Vagina (tissue), 2 donors: ENCODE measurements at places on chromosomes 5 and 9.

- DNase-seq: no peak
Observed at GRCh38 chr9:16112116-16112515, 559.3 kb downstream of the CCDC171 start.

- DNase-seq: no peak
Observed at GRCh38 chr5:639584-640213, 27.6 kb downstream of the CEP72 start.

- no peak for DNase-seq
Observed at GRCh38 chr9:11103525-11103924, 490.7 kb upstream of the PTPRD start.

GRCh38 chr9:132931178-132931735 lies 13.2 kb downstream of the TSC1 start:
- no peak for DNase-seq

DNA sequence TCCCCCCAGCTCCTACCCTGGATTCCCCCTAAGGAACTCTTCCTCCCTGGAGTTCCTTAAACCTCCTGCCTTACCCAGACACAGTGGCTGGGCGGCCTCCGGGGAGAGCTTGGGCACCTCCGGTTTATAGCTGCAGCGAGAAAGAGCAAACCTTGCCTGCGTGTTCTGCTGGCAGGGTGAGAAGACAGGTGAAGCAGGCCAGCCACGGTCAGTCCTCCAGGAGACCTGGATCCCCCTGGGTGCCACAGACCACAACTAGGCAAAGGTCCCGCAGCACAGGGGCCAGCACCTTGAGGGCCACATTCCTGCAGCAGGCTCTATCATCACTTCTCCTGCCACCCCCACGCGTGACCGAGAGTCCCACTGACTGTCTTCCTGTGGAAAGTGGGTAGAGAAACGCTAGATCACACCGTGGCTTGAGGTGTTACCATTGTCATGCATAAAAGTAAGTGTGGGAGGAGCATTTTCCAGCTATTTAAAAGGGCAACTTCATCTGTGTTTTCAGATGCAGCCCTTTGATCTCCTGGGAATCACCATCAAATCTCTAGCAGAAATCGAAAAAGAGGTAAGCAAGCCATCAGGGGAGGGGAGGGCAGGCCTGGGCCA lies 130.2 kb upstream of the LMX1B start:
- DNase-seq: no peak

DNA sequence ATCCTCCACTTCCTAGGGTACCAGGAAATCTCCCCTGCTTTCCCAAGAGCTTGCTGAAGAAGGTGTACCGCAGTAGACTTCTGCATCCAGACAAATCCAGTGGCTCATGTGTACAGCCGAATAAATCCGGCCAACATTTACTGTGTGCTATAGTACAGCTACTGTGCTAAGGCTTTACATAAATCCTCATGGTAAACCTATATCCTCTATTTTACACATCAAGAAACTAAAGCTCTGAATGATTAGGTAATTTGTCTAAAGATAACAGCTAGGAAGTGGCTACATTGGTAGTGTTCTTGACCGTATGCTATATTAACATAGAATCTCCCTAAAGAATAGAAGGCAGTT lies 511 bp upstream of the WDR41 start:
- DNase-seq: no peak

DNA sequence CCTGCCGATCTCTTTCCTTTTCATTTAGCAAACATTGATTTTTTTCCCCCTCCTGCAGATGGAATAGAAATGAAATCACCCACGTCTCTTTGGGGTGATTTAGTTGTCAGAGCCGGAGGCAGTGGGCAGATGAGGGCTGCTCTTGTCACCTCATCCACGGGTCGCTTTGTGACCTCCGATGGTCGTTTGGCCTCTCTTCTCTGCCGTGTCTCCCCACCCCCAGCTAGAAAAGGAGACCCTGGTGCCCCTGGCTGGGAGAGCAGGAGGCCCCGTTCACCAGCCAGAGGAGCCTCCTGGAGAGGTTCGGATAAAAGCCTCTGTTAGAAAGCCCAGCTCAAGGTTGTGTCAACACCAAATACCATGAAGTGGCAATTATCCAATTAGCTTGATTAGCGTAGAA lies 21.6 kb upstream of the RXRA start:
- no peak for DNase-seq

GRCh38 chr5:181153814-181154213 lies 6.4 kb downstream of the OR2V2 start:
- DNase-seq: no peak
